ENCODE measurements at places on chromosomes 6 and 20.

GRCh38 chr20:55090286-55090685 lies 614.9 kb downstream of the DOK5 start:
- no peak for DNase-seq

DNA sequence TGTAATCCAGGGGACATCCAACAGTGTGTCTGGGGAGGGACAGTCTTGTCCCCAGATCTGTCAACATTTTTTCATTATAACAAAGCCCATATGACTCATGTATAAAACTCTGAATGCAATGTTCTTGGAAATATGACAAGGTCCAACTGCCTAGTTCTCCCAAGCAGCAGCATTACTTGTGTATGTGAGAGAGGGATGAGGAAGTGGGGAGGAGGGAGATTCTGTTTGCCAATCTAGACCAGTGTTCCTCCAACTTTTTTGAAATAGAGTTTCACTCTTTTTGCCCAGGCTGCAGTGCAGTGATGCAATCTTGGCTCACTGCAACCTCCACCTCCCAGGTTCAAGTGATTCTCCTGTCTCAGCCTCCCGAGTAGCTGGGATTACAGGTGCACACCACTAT lies 394.8 kb downstream of the DHX35 start:
- DNase-seq, result no peak

- no peak for DNase-seq
These were observed at the start of gene BPIFA1 for GRCh38 chr20:33235696-33236095. BPIFA1 (plus strand) TSS chr20:33235996; CDS start chr20:33237712, 1,716 bp downstream.

- DNase-seq, result peak; percentile 72
These were observed 224.2 kb downstream of the NFATC2 start for GRCh38 chr20:51318058-51318949.

- no peak for DNase-seq
These were observed 32.0 kb upstream of the CD93 start for GRCh38 chr20:23118144-23118543.

DNA sequence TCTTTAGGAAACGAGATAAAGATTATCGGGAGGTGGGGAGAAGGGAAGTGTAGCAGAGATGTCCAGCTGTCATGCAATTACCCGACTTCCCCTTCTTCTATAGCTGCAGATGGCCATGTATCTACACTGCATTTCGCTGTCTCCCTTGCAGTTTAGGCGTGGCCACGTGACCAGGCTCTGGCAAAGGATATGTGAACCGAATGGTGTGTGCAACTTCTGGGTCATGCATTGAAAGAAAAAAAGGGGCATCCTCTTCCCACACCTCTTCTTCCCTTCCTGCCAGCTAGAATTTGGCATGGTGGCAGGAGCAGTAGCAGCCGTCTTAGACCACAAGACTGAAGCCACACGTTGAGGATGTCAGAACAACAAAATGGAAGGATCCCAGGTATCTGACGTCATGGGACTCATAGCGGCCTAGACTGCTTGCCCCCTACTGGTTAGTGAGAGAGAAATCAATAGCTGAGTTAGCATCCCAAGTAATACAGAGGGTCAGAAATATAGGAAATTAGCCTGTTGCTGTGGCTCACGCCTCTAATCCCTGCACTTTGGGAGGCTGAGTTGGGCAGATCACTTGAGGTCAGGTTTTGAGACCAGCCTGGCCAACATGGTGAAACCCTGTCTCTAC lies 32.8 kb downstream of the TCF15 start:
- no peak for DNase-seq

DNA sequence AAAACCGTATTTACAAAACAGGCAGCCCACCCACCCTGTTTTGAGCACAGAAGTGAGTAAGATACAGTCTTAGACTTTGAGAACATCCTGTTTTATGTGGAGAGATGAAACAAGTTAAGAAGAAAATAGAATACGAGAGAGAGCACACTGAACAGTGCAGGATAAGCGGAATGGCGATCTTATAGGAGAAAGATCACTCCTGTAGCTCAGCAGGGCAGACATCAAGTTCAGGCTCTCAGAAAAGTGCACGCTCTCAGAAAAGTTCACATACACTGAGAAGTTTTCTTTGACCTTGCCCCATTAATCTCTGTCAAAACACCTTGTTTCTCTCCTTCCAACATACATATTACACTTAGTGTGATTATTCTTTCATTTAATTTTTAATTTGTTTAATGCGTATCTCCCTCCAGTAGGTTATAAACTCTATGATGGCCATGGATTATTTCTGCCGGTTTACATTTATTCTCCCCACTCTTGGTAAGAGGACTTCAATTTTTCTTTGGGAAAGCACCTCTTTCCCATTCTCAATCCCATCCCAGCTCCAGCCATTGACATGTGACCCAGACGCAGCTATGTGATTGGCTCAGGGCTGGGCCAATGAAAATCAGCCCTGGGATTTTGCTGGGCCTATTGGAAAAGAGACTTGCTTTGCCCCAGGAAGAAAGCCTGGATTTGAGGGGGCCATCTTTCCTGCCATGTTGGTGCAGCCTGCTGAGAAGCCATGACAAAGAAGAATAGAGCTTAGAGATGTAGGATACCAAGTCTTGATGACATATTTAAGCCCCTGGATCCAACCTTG lies 16.2 kb downstream of the KCNB1 start:
- no peak for DNase-seq

DNA sequence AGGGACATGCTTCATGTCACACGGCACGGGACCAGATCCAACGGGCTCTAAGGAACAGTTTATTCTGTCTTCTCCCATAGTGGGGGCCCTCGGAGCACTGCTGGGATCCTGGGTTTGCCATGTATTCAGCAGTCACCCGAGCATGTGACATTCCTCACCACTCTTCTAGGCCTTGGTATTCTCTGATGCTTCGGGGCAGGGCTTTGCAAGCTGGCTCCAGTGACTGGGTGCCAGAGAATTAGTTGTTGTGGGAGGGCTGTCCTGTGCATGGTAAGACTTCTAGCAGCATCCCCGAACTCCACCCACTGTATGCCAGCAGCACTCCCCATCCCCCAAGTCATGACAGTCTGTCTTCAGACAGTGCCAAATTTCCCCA lies 5.4 kb downstream of the CCN5 start:
- no peak for DNase-seq

DNA sequence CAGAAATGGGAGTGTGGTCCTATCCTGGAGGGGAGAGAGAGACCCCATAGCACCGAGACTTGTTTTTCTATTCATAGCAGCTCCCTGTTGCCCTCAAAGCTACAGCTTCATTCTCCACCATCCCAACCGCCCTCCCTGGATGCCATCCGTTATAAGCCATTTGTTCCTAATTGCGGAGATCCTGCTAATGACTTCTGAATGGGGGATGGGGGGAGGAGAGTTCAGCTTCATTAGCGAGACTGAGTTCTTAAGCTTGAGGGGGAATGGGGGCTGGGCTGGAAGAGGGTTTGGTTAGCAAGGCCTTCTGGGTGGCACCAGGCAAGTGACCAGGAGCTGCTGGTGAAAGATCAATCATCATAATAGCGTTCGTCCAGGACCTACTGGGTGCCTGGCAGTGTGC lies 27.1 kb downstream of the FOXP4 start:
- DNase-seq, result no peak

GRCh38 chr6:67352717-67353116 lies 1282.4 kb upstream of the ADGRB3 start:
- no peak for DNase-seq

GRCh38 chr6:145375502-145375901 lies 359.8 kb downstream of the EPM2A start:
- DNase-seq, result no peak

GRCh38 chr20:38919683-38920082 lies 6.5 kb upstream of the FAM83D start:
- DNase-seq, result no peak

- DNase-seq, result no peak
These were observed 203.3 kb downstream of the EYA2 start for GRCh38 chr20:47097691-47098622.

DNA sequence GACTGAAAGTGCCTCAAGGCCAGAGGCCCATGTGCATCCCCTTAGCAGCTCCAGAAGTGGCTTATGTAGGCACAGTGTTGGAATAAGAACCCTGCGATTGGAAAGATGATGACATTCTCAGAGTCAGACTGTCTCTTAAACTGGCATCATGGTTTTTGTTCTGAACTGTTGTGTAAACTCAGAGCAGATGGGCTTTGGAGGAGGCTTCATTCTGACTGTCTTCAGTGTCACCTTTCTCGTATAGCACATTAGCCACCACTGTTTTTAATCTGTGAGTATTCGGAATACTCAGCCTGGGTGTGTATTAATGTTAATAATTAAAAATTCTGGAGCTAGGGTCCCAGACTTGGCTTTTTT lies 140.9 kb downstream of the JARID2 start:
- no peak for DNase-seq

DNA sequence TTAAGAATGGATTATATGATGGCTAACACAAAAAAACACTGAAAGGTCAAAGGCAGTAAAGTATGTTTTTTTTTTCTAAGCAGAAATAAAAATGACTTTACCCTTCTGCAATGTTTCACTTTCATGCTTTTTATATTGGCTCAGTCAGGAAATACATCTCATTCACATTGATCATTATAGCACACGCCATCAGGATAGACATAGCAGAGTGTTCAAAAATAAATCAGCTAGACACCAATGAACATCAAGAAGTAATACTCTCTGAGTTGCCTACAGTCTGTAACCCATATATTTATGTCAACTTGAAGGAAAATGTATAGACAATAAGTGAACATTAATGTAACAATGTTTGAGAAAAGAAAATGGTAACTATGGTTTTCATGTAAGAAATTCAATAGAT lies 535.2 kb upstream of the EPHA7 start:
- no peak for DNase-seq

- DNase-seq, result no peak
These were observed 41.4 kb upstream of the CLIC5 start for GRCh38 chr6:46056906-46057529.

GRCh38 chr6:45712786-45713185 lies 302.9 kb downstream of the CLIC5 start:
- DNase-seq, result no peak

GRCh38 chr6:33299237-33299944 lies 649 bp upstream of the RGL2 start:
- no peak for DNase-seq

DNA sequence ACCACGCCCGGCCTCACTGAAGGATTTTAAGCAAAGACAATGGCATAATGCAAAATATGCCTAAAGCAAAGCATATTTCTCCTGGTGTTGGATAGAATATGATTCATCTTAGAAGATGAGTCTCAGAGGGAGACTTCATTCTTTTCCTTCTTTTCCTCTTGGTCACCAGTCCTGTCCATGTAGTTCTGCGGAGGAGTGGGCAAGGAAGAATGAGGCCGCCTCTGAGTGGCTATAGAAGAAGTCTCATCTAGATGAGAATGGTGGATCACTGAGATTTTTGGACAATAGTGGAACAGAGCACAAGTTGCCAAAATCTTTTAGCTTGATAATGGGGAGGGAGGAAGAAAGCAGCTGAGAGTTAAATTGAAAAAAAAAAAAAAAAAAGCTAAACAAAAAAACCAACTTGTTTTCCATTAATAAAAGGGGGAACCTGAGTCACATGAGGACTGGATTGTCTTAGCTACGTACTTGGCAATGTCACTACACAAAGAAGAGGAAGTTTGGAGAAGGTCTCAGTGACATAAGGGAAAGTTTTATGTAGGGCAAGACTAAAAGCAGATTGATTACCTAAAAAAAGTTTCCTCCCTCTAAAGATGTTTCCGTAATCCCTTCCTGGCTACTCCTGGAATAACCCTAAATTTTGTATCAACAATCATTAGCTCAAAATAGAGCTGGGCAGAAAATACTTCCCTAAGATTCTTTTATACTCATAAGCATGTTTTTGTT lies 6.0 kb downstream of the CD83 start:
- DNase-seq, result no peak

GRCh38 chr6:82083646-82084045 lies 163.9 kb downstream of the IBTK start:
- DNase-seq, result no peak
